ENCODE measurements at places on chromosomes 6 and 20.

- no peak for DNase-seq
Measured at GRCh38 chr6:40227735-40228134, 293.5 kb upstream of the MOCS1 start.

DNA sequence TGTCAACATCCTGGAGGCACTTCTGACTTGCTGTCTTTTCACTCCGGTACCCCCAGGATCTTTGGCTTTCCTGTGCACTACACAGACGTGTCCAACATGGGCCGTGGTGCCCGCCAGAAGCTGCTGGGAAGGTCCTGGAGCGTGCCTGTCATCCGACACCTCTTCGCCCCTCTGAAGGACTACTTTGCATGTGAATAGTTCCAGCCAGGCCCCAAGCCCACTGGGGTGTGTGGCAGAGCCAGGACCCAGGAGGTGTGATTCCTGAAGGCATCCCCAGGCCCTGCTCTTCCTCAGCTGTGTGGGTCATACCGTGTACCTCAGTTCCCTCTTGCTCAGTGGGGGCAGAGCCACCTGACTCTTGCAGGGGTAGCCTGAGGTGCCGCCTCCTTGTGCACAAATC lies 12.0 kb upstream of the MAPRE1 start:
- DNase-seq = no peak

GRCh38 chr6:160238761-160239751 lies 19.6 kb downstream of the SLC22A2 start:
- DNase-seq = no peak

DNA sequence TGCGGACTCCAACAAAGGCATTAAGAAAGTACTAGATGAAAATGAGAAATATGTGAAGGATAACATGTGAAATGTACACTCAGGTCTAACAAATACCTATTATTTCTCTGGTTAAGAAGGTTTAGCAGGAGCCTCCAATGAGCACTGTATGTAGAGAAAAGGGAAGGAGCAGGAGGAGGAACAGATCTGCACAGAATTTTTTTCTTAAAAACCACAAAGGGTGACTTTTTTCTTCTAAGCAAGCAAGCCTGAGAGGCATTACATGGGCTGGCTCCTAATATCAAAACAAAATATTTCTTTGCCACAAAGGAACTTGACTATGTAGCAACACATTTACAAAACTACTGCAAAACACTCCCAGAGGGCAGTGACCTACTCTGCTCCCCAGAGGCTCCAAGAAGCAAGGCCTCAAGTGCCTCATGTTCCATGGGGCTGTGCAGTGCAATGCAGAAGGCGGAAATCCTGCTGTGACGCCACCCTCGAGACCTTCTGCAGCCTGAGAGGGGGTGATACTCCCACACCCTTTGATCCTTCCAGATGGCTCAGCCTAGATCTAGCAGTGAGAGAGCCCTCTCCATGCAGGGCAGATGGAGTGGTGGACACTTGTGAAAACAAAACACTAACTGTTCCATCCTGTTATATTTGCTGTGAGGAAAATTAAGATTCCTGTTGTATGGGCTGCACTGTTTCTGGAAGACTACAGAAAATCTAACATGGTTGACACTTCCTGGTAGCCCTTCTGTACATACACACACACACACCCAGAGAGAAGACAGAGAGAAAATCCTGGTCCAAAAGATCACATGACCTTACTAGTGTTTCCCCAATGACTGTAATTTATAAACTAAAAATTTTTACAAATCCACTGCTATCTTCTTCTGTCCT lies 36.0 kb upstream of the SMIM29 start:
- no peak for DNase-seq

GRCh38 chr20:1900321-1900801 lies 5.2 kb downstream of the SIRPA start:
- no peak for DNase-seq

DNA sequence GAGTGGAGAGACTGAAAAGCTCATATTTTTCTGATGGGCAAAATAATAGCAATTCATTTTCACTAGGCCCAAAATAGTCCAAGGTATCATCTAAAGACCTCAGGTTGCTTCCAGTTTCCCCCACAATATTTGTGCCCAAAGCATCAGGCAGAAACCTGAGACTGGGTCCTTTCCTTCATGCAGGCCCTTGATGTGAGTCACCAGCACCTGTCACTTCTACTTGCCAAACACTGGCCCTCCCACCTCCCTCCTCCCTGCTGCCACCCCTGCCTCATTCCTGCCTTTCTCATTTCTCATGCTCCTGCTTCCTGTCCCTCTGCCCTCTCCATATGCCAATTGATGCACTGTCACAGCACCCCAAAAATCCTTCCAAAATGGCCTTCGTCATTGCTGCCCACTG lies 230.4 kb upstream of the CST7 start:
- DNase-seq = no peak

DNA sequence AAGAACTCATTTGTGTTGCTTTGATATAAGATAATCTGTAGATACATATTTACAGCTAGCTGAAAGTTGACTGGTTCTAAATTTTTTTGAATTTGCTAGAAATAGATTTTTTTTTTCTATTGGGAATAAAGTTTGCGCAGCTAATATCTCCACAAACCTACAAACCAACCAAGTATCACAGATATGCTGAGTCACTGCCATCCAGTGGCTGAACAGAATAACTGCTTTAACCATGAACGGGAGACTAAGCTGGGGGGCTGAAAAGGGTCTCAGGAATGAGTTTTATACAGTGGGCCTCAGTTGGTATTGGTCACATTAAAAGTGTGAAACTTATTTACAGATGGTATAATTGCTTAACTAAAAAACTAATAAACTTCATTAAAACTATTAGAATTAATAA lies 326.7 kb upstream of the CNR1 start:
- DNase-seq = no peak

DNA sequence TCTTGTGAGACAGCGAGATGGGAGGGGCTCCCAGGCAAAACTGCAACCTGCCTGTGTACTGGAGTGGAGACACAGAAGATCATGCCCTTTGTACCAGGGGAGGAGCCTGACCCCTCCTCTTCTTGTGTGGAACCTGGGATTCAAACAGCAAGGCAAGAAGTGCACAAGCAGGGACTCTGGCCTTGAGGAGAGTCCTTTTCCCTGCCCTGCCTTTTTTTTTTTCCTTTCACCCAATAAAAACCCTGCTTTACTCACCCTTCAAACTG lies 251.8 kb upstream of the OPRM1 start:
- DNase-seq = no peak

DNA sequence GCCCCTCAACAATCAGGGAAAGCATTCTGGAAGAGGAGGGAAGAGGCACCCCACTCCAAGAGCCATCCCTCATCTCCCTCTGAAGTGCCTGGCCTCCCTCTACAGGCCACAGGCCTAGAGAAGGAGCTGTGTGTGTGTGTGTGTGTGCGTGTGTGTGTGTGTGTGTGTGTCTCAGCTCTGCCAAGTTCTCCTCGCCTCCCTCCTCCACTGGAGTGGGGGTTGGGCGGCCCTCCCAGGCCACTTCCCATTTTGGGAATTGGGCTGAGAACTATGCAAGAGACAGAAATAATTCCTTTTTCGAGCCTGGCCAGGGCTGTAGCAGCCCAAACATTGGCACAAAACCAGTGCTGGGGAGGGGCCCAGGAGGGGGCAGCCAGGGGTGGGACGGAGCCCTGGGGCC lies 35.7 kb downstream of the KCNB1 start:
- DNase-seq = no peak

- DNase-seq = no peak
Measured at GRCh38 chr6:122838060-122838780, 49.2 kb downstream of the SMPDL3A start.

DNA sequence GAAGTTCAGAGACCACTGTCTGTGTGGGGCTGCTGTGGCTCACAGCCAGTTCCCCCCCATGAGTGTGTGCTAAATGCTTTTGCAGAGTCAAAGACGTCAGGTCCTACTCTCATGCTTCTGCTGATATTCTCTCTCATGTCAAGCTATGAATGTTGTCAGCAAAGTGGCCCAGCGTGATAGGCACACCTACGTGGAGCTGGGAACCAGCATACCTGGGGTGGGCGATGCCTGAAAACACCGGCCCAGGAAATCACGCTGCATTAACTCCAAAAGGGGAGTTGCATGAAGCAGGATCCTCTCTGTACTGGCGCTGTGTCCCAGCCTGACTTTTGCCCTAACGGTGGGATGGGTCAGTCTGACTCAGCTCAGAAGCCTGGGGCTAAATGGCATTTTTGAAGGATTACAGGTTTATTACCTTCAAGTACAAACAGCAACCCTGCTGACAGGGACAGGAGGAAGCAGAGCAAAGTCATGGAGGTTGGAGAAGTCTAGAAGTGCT lies 9.0 kb upstream of the MRPS10 start:
- DNase-seq = no peak

DNA sequence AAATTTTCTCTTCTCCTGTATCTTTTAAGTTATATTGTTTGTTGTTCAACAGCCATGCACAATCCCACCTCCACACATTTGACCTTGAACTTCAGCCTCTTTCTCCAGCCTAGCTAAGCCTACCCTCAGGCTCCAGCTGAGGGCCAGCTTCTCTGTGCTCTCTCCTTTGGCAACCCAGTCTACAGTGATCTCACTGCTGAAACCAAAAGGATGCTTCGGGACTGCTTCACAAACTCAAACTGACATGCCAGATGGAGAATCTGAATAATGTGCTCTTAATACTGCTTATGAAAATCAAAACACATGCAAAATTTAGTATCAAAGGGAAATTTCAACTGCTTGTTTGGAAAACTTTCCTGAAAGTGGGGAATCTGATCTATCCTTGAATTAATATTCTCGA lies 16.1 kb upstream of the RIN2 start:
- no peak for DNase-seq

GRCh38 chr6:52497652-52498408 lies 77.7 kb downstream of the EFHC1 start:
- peak; percentile 13 for DNase-seq

GRCh38 chr6:134261766-134262165 lies 56.1 kb downstream of the SGK1 start:
- no peak for DNase-seq

DNA sequence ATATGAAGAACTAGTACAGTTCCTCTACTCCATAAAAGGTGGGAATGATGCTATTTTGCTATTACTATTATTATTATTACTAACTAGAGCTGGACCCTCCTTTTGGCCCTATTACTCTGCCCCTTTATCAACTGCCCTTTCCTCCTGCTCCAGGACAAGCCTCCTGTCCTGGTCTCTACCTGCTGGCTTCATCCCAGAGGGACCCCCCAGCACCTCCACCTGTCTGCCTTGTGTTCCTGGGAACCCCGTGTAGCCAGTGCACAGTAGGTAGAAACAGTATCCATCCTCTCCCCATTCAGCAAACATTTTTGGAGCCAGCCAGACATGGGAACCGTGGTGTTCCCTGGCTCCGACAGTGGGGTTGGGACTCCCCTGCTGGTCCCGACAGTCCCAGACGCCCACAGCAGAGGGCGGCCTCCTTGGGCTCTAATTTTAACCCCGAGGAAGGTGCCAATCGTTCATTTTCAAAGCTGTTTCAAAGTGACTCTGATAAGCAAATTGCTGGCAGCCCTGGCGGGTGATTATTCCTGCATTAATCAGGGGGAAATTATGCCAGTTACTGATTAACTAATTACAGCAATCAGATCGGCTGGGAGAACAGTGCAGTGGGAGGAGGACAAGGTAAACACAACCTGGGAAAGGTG lies 44.2 kb upstream of the MDGA1 start:
- DNase-seq = no peak

GRCh38 chr20:54429364-54429763 lies 46.0 kb upstream of the DOK5 start:
- no peak for DNase-seq

DNA sequence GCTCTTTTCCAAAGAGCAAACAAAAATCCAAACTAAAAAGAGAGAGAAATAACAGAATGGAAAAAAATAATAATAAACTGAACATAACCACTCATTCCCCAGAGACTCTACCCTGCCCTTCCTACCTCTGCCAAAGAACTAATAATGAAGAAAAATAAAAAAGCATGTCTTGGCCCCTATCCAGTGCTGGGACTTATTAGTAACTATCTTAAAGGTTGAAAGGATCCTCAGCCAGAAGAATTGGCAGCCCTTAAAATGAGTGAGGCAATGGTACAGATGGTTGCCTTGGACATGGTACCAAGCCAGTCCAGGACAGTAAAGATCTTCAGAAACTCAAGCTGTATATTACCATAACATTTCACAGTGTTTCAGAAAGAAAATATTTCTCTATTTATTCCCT lies 279.3 kb downstream of the HACE1 start:
- no peak for DNase-seq

DNA sequence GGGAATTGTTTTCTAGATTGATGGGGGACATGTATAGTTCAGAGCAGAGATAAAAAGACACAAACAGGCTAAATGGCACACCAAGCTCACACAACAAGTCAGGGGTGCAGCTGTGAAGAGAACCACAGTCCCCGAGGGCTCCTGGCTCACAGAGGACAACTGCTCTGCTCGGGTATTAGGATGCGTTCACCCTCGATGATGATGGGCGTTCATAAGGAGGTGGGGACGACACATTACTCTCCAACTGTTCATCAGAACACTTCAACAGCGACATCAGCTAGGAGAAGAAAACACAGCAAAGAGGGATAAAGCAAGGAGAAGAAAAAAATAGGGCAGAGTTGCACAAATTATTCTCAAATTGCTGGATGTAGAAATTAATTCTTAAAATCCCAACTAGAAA lies 174.8 kb upstream of the RREB1 start:
- no peak for DNase-seq

- DNase-seq = no peak
Measured at GRCh38 chr20:31764641-31765305, 25.7 kb downstream of the TPX2 start.

GRCh38 chr6:35432291-35432690 lies 19.8 kb upstream of the FANCE start:
- DNase-seq = no peak

GRCh38 chr6:169300916-169301315 lies 47.3 kb upstream of the THBS2 start:
- DNase-seq = no peak

- no peak for DNase-seq
Measured at GRCh38 chr6:39092124-39092523, 22.9 kb downstream of the SAYSD1 start.

- no peak for DNase-seq
Measured at GRCh38 chr6:80339421-80339820, 232.9 kb downstream of the BCKDHB start.

- DNase-seq = no peak
Measured at GRCh38 chr6:80728101-80728750, 621.8 kb downstream of the BCKDHB start.

DNA sequence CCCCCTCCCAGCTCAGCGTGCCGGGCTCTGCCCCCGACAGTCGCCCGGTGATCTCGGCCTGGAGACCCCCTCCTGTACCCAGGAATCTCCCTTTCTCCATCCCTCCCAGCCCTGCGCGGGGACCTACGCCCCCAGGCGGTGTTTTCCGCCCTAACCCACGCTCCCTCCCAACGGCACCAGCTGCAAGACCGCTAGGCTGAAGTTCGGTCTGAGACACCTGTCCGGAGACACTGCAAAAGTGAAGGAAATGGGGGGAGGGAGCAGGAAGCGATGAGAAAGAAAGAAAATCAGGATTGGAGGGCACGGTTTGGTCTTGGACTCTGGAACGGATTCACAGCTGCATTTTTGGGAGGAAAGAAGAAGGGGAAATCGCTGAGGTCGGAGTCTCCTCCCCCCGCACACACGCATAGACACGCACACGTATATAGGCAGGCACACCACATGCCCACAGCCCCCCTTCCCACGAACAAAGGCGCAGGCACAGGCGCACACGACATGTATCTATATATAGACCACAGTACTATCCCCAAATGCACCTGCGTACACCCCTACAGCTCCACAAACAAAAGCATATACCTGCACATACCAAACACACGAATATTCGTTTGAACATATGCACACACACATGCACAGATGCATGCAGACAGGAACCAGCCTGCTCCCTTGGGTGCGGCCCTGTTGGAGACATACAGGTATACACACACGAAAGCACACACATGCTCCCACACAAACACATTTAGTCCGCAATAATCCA lies 1.0 kb downstream of the SLC32A1 start:
- peak; percentile 26 for DNase-seq

- no peak for DNase-seq
Measured at GRCh38 chr6:131062241-131063027, 611 bp downstream of the EPB41L2 start.

All from CD8-positive, alpha-beta T cell (primary cell).